Activated T-cell treated with anti-CD3 and anti-CD28 coated beads for 48 hours (primary cell): ENCODE measurements at places on chromosomes 5 and 9.

GRCh38 chr9:7243838-7244237 lies 486.1 kb downstream of the KDM4C start:
- DNase-seq, result no peak

DNA sequence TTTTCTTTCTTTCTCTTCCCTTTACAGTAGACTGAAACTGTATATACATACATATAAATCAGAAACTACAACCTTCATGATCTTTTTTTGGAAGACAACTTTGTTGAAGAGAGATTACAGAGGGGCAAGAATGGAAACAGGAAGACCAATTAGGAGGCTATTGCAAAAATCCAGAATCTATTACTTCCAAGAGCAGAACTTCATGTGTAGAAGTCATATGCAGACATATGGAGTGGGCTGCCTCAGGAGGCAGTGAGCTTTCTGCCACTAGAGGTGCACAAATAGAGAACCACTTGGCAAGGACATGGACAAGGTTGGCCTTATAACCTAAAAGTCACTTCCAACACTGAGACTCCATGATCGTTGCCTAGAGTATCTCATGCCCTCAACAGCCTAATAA lies 157.8 kb upstream of the NR4A3 start:
- DNase-seq, result no peak

DNA sequence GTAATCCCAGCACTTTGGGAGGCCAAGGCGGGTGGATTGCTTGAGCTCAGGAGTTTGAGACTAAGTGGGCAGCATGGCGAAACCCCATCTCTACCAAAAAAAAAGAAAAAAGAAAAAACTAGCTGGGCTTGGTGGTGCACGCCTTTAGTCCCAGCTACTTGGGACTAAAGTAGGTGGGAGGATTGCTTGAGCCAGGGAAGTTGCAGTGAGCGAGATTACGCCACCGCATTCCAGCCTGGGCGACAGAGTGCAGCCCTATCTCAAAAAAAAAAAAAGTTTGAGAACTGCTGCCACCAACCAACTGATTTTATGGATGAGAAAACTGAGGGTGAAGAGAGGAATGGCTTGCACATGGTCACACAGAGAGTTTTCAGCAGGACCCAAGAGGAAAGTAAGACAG lies 175.1 kb downstream of the DOCK8 start:
- DNase-seq, result no peak

GRCh38 chr5:157456301-157456700 lies 3.7 kb upstream of the NIPAL4 start:
- DNase-seq, result no peak

GRCh38 chr5:173863359-173863758 lies 24.8 kb upstream of the CPEB4 start:
- DNase-seq, result no peak

- no peak for DNase-seq
These were observed 140.5 kb downstream of the TTLL11 start for GRCh38 chr9:121952611-121953010.

DNA sequence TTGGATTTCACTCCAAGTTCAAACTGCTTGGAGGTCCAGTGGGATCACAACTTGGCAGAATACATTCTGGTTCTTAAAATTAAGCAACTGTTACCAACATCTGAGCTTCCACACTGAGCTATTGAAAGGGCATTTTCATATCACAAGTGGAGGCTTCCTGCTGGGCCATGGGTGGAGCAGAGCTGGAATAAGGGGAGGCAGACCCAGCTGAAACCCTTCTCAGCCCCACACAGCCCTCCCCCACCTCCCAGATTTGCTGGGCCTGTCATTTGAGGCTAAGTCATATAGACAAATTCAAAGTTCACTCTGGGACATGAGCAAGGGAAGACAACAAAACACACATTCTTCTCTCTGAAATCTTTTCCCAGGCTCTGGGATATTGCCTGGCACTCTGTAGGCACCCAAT lies 79.9 kb downstream of the ACTL7B start:
- no peak for DNase-seq

GRCh38 chr9:109179801-109180523 lies 12.9 kb upstream of the FRRS1L start:
- no peak for DNase-seq

DNA sequence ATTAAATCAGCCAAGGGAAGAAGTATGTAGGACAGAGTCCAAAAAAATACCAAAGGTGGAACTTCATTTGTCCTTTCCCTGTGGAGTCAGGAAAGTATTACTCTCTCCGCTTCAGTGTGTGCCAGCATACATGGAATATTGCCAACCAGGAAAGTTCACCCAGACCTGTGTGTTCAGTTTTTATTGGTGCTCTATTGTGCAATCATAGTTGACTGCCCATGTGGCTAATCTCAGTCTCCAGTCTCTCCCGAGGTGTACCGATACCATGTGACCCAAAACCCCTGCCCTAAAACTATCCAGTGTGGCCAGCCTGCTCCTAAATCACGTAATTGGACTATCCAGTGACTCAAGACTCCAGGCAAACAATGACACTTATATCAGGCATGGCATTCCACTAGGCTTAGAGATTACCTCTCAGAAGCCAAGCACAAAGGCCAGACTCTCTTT lies 38.8 kb downstream of the NFX1 start:
- DNase-seq, result no peak

- no peak for DNase-seq
These were observed 84.2 kb downstream of the ARL15 start for GRCh38 chr5:54226215-54226614.

GRCh38 chr5:177980743-177981151 lies 15.3 kb downstream of the PROP1 start:
- DNase-seq, result no peak

- DNase-seq, result no peak
These were observed 1.5 kb upstream of the SLC23A1 start for GRCh38 chr5:139384591-139385051.

GRCh38 chr9:76580188-76580587 lies 121.2 kb downstream of the GCNT1 start:
- no peak for DNase-seq

DNA sequence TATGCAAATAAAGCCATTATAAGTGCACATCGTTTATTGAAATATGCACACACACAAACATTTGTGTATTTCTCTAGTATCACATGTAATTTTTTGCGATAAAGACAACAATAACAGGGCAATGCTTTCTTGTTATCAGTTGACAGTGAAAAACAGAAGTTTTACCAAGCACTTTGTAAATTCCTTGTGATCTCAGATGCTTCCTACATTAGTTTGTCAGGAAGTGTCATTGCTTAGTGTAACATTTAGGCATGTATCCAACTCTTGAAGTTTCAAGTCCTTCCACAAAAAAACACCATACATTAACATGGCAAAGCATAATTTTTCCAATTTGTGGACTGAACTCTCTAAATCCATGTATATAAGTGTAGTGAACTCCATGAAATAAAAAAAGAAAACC lies 46.4 kb downstream of the MOCS2 start:
- no peak for DNase-seq

DNA sequence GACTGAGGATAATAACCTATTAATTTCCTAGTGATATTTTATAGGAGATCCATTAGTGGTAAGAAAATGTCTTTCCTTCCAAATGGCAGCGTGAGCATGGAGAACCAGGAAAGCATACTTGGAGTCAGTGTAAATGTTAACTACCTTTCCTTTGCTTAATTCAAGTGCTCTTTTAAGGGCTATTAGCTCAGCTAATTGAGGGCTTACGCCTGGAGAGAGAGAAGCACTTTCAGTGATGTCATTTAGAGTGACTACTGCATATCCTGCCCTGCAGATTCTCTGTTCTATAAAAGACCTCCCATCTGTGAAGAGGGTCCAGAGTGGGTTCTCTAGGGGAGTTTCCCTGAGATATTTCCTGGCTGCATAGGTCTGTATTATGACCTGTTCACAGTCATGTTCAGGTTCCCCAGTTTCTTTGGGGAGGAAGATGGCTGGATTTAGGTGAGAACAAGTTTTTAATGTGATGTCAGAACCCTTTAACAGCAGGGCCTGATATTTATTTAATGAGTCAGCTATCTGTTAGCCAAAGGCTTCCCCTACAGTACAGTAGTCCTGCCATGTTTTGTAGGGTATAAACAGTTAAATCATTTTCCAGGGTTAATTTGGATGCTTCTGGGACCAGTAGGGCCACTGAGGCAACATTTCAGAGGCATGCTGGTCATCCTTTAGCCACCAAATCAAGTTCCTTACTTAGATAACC lies 89.6 kb downstream of the TRIM36 start:
- no peak for DNase-seq

DNA sequence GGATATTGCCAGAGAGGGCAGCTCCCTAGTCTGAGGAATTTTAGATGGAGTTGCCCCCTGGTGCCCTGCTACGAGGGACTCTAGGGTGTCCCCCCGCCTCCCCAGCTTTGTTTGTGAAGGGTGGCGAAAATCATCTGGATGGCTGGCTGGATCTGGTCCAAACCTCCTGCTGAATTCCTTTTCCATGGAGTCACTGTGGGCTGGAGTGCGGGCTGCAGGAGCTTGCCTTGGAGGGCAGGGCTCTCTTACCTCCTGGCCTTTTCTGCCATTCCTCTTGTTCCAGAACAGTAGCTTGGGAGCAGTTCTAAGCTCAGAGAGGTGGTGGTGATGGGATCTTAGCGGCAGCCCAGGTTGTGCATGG lies 2.1 kb downstream of the SYNPO start:
- no peak for DNase-seq

GRCh38 chr5:37840053-37841034 lies 503 bp upstream of the GDNF start:
- DNase-seq, result no peak

- DNase-seq, result no peak
These were observed 94.4 kb upstream of the BASP1 start for GRCh38 chr5:17123010-17123409.

- no peak for DNase-seq
These were observed 265.6 kb downstream of the TMEM232 start for GRCh38 chr5:110460837-110461236.

GRCh38 chr5:73426034-73426433 lies 22.5 kb downstream of the FOXD1 start:
- no peak for DNase-seq

- no peak for DNase-seq
These were observed 17.1 kb downstream of the STC2 start for GRCh38 chr5:173310861-173311785.

GRCh38 chr9:76352026-76352620 lies 42.1 kb downstream of the RFK start:
- no peak for DNase-seq

- no peak for DNase-seq
These were observed 97.0 kb upstream of the SPRY4 start for GRCh38 chr5:142421621-142422397.
